Coronary artery (tissue), 2 donors: ENCODE measurements at places on chromosomes 12 and 14.

GRCh38 chr14:21539189-21539940, 13.2 kb upstream of the SALL2 start:
- DNase-seq = no peak

DNA sequence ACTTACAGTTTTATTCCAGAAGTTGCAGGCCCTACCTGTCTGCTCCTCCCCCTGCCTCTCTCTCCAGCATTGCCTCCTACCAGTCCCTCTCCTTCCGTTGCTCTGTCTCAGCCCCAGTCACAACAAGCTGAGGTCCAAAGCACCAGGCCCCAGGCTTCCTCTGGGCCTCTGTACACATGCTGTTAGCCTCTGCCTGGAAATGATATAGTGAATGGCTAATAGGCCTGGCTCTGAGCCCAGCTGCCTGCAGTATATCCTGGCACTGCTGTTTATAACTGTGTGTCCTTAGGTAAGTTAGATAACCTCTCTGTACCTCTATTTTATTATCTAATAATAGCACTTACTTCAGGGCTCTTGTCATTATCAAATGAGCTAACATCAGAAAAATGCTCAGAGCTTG, 114.9 kb upstream of the PWP1 start:
- DNase-seq = no peak

- no peak for DNase-seq
These were observed 60.1 kb upstream of the DICER1 start for GRCh38 chr14:95217391-95217900.

- DNase-seq = no peak
These were observed 123.5 kb downstream of the CAPZA3 start for GRCh38 chr12:18861287-18861858.
